Activated T-cell treated with anti-CD3 and anti-CD28 coated beads for 48 hours (primary cell): ENCODE measurements at places on chromosomes 7 and 10.

GRCh38 chr10:88523739-88524400 is 59.2 kb downstream of the RNLS start:
- no peak for DNase-seq

GRCh38 chr7:73454424-73454823 is 20.8 kb downstream of the FZD9 start:
- DNase-seq: no peak

DNA sequence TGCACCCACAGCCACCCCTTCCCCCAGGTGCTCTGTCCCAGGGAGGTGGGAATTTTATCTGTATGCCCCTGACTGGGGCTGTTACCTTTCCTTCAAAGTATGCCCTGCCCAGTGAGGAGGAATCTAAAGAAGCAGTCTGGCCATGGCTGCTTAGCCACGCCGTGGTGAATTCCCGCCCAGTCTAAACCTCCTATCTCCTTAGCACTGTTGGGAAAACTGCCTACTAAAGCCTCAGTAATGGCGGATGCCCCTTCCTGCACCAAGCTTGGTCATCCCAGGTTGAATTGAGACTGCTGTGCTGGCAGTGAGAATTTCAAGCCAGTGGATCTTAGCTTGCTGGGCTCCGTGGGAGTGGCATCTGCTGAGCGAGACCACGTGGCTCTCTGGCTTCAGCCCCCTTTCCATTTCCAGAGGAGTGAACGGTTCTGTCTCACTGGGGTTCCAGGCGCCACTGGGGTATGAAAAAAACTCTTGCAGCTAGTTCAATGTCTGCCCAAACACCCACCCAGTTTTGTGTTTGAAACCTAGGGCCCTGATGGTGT is 87.2 kb downstream of the ABCC2 start:
- DNase-seq: no peak

DNA sequence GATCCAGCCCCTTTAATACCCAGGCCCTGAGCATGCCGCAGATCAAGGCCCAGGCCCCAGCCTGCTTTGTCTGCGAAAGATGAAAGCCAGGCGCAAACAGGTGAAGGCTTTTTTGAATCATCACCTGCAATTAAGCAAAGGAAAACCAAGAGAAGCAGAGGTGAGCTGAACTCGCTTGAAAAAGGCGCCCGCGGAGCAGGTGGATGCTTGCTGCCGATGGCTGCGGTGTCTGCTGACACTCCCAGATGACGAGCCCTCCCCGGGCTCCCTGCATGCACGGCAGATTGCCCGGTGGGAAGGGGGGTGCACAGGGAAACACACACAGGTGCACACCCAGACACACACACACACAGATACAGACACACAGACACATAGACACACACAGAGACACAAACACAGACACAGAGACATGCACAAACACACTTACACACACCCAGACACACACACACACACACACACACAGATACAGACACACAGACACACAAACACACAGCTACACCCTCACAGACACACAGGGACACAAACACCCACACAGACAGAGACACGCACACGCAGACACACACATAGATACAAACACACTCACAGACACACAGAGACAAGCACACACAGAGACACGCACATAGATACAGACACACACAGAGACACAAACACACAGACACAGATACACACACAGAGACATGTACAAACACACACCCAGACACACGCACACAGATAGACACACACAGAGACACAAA is 142.6 kb upstream of the RNF32 start:
- DNase-seq: no peak

DNA sequence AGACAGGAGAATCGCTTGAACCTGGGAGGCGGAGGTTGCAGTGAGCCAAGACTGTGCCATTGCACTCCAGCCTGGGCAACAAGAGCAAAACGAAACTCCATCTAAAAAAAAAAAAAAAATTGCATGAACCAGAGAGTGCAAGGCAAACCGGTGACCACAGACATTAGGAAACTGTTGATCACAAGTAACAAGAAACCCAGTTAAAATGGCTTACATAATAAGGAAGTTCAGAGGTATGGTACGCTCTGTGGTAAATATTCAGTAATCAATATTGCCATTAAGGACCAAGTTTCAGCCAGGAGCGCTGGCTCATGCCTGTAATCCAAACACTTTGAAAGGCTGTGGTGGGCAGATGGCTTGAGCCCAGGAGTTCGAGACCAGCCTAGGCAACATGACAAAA is 9.2 kb upstream of the NT5C2 start:
- no peak for DNase-seq

- DNase-seq: no peak
Observed at GRCh38 chr10:47092831-47093230, 181.6 kb downstream of the PTPN20 start.

DNA sequence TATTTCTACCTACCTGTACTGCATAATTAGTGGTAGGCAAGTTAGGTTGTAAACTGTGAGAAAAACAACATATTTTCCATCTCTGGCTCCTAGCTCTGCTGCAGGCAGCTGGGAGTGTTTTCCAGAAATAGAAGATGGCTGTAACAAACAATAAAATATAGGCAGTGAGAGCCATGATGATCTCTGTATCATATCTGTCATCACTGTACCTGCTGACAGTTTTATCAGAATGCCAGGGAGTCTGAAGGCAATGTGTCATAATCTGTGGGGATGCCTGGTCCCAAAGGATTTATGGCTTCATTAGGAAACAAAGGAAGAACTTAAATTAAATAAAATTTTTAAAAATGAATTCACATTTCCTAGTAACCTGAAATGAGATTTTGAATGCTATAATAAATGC is 160.9 kb upstream of the SMIM30 start:
- DNase-seq: no peak

- DNase-seq: no peak
Observed at GRCh38 chr7:116524609-116525297, at the start of gene CAV1. TSS of gene CAV1 (plus strand) at chr7:116525036. CDS start at chr7:116525063, 27 bp downstream.

GRCh38 chr7:117896339-117896738 is 23.1 kb upstream of the CTTNBP2 start:
- DNase-seq: no peak

DNA sequence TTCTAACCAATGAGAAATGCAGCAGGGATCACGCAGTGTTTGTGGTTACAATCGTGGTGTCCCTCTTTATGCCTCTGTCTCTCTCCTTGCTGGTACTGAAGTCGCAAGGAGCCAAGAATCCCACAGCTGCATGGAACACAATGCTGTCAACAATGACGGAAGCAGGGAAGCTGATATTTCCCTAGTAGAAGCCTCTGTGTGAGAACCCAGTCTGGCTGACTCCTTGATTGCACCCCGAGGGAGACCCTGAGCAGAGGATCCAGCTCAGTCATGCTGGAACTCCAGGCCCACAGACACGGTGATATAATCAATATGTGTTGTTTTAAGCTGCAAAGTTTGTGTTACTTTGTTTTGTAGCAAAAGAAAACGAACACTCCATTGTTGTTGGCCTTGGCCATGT is 677.9 kb downstream of the PARD3 start:
- DNase-seq: no peak

DNA sequence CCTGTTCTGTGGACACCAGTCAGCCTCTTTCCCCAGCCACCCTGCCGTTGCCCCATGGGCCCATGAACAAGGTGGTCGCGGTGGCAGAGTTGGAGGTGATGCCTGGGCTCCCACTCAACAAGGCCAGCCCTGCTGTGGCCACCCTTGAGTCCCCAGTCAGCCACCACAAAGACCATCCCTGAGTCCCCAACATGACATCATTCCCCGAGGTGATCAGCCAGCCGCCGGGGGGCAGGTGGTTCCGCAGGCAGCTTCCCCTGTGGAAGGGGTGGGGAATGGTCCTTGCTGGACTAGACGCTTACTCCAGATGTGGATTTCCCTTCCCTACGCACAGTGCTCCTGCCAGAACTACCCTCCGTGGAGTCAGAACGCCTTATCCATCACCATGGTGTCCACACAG is 271.7 kb downstream of the PTPRN2 start:
- DNase-seq: no peak

DNA sequence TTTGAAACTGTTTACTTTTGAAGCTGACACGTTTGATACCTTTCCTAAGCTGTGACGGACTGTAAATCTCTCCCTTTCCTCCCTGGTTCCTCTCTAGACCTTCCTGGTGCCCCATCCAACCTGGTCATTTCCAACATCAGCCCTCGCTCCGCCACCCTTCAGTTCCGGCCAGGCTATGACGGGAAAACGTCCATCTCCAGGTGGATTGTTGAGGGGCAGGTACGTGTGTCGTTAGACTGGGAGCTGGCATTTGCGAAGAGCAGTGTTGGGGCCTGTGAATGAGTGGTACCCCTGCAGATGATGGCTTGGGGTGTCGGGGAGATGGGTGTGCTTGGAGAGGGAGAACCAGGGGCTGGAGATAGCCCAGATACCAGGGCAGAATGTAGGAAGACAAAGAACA is 602.7 kb upstream of the FOXK1 start:
- no peak for DNase-seq

- DNase-seq: no peak
Observed at GRCh38 chr7:34718867-34719266, 60.8 kb downstream of the NPSR1 start.

- no peak for DNase-seq
Observed at GRCh38 chr7:29297194-29297890, 102.8 kb downstream of the CHN2 start.

- DNase-seq: no peak
Observed at GRCh38 chr7:142248166-142249160, 9.4 kb downstream of the PRSS58 start.
